ENCODE measurements at places on chromosomes 12 and 14. TPM values are rescaled to one million over a fixed set of nuclear protein-coding genes. Genes with fewer than 3 reads are reported as not detected.

ITGA7 gene
- 2.7 TPM for total RNA-seq

SNW1 gene
- total RNA-seq: 44.8 TPM

RPL36AL gene
- 356 TPM for total RNA-seq

MRPS35 gene
- 37.4 TPM for total RNA-seq

XRCC3 gene
- total RNA-seq: 5.0 TPM

Measured in bronchial smooth muscle cell (primary cell).